ENCODE measurements at places on chromosomes 2 and 18.

DNA sequence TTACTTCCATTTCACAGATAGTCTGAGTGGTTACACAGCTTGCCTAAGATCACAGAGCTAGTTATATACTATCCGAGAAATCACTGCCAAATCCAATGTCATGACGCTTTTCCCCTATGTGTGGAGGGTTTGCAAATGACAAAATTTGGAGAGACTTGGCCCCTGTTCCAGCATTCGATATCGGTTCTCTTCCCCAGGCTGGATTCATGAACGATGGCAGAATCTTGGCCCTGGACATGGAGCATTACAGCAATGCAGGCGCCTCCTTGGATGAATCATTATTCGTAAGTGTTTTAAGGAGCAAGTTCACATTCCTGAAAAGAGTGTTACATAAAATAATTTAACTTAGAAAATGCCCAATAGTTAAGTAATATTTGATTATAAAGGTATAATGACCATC, 55.1 kb downstream of the AOX1 start:
- DNase-seq = no peak

DNA sequence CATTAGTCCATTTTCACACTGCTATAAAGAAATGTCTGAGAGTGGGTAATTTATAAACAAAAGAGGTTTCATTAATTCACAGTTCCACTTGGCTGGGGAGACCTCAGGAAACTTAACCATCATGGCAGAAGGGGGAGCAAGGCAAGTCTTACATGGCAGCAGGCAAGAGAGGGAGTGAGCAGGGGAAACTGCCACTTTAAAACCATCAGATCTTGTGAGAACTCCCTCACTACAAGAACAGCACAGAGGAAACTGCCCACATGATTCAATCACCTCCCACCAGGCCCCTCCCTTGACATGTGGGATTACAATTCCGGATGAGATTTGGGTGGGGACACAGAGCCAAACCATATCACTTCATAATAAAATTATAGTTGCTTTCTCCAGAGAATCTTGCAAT, 365.5 kb upstream of the ID2 start:
- DNase-seq = no peak

DNA sequence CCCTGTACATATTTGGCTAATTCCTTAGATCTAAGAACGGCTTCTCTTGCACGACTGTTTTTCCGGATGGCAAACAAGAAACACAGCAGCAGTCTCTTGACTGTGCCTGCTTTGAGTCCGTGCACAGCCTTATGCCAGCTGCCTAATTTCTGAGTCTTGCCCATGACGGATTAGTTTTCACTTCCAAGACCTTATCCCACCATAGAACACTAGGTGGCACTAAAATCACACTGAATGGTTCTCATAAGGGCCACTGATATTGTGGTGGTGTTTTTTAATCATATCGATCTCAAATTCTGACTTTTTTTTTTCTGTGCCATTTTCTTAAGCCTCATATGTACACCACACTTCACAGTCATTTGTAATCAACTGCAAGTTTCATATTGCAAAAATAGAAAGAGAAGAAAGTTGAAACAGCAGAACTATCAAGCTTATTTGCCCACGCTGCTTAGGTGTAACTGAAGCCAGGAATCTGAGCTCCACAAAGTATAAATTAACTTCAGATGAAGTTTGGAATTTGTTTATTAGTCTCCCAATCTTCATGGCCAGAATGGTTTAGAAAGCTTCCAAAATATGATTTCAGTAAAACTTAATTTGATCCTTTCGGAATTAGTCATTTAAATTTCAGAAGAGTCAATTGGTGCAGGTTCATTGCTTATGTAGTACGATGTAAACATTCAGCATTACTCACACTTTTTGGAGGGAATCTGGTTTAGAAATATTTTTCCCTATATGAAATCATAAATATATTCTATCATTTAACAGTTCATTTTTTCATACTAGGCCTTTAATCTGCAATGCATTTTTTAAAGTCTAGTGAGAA, 45.5 kb upstream of the SCN7A start:
- DNase-seq = peak; percentile 51

DNA sequence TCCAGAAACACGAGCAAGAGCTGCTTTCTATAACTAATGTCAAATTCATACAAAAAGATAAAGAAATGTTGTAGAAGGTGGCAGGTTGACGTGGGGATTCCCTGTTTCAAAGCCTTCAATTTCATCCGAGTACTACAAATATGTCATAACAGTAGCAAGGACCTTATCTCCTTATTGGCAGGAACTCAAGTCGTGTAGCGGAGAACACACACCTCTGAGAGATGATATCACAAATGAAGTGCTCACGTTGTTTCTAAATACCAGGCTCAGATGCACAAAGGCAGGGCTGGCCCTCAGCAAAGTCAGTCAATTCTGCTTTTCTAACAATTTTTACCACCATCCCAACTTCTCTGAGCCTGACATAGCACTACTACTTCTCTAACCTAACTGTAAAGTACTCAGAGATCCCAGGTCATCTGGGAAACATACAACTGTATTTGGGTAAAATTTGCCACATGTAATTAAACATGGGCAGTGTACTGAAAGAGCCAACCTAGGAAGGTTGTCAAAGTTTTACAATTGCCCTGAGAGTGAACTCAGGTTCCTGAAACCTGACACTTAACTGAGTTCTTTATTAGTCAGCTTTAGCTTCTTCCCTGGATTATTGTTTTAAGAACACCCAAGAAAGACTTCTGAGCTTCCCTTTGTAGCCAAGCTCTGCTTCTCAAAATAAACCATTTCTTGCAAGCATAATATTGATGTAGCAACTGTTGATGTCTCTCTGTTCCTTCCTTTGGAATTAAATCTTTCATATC, 813.7 kb upstream of the ACVR2A start:
- DNase-seq = peak; percentile 10

DNA sequence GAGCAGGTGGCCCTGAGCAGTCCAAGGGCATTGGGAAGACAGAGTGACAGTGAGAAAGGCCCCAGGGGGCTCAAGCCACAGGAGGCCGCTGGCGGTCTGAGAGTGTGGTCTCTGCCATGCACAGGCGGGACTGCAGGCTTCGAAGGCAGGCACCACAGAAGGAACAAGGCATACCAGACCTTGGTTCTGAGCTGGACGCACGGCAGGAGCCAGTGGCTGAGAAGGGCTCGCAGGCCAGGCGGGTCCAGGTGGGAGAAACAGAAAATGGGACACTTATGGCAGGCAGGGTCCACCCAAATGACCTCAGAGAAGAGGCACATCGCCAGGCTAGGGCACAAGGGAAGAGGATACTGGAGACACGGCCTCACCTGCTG, 14.9 kb downstream of the HJURP start:
- no peak for DNase-seq

DNA sequence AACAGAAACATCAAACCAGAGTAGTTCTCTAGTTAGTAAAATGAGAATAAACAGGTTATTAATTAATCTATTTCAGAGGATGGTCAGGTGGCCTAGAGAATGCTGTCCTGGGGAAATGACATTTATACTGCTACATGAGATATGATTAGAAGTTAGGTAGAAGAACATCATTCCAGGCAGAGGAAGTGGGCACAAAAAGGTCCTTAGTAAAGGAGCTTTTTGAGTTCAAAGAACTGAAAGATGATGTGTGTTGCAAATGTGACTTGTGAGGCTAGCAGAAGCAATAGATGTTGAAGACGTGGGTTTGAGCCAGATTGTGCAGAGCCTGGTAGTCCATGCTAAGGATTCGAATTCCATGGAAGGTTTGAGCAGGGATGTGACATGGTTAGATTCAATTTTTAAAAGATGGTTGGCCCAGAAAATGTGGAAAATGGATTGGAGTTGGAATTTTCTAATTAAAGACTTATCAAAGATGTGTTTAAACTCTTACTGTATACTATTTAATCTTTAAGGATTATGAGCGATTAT, 34.2 kb downstream of the RAB10 start:
- DNase-seq = no peak

DNA sequence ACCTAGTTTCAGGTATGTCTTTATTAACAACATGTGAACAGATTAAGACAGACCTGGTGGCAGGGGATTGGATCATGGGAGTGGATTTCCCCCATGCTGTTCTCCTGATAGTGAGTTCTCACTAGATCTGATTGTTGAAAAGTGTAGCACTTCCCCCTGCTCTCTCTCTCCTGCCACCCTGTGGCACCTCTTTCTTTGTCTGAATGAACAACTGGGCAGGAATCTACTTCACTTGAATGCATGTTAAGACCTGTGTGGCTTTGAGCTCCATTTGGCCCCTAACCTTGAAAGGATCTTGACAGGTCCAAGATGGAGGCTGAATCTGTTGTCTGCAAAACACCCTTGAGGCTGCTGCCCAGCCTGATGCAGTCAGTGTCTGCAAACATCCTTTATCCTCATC, 194.4 kb downstream of the RNF144A start:
- no peak for DNase-seq

GRCh38 chr2:74845217-74845751, 11.4 kb downstream of the HK2 start:
- DNase-seq = peak; percentile 91

DNA sequence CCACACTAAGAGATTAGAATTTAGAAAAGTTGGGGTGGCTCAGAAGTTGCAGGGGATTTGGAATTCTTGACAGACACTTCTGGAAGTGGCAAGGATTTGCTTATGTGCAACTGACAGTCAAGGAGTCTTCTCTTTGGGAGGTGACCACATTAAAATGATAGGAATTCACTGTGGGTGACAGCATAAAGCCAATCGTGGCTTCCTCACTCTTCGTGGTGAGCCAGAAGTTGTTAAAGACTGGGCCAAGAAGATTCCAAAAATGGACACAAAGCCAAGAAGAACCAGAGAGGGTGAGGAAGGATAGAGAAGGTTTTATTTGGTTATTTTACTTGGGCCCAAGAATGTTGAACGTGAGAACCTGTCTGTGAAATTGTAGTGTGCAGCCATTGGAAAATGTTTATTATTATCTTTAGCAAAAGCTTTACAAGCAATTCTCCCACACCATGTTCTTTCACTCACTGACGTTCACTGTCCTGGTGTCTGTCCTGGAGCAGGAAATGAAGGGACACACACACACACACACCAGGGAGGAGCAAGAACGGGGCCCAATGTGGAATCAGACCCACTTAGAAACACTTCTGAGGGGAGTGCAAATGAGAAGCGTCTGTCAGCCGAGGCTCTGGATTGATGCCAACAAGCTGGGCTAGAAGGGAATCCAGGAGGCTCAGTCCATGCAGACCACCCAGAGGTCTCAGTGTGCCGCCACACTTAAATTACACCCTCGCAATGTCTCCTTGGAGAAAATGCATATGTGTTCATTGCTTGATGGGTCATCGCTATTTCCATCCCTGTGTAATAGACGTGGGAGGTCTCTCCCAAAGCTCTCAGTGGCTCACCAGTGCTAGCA, 37.2 kb downstream of the STEAP3 start:
- no peak for DNase-seq

DNA sequence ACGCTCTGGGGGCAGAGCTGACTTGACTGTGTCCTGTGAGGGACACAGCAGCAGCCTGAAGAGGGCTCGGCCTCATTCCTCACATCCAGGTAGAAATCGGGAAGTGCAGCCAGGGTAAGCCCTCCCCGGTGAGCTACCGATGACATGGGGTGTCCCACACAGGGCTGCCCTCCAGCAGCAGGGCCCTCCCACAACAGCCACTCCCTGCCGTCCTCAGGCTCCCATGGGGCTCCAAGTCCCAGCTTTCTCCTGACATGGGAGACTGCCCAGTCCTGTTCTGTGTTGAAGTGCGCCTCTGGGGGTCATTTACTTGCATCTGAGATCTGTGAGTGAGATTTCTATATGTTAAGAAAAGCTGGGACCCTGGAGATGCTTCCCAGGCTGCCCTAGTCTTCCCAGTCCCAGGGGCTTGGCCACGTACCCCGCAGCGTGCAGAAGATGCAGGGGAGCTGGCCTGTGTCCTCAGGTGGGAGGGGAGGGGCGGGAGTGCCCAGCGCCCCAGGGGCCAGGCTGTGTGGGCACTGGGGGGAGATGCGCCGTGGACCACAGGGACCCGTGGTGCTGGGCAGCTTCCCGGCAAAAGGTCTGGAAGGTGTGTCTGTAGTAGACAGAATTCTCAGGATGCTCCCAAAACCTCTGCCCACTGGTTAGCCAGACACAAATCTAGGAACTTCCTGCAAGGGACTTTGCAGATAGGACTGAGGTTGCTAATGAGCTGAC, 87.9 kb downstream of the FAM168B start:
- no peak for DNase-seq

DNA sequence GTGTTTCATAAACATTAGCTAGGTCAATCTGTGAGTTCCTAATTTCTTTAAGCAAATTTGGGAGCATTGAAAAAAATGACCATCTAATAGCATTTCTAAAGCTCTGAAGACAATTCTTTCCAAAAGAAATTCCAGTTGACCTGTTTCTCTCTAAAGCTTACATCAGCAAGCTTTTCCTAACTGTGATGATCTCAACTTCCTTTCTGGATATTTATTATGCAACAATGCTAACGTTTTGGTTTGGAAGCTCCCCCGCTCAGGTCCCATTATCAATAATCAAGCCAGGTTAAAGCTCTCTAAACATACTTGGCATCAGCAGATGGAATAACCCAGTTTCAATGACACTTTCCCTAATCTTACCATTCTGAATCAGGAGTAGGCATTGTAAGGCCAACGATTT, 196.3 kb upstream of the TANK start:
- no peak for DNase-seq

DNA sequence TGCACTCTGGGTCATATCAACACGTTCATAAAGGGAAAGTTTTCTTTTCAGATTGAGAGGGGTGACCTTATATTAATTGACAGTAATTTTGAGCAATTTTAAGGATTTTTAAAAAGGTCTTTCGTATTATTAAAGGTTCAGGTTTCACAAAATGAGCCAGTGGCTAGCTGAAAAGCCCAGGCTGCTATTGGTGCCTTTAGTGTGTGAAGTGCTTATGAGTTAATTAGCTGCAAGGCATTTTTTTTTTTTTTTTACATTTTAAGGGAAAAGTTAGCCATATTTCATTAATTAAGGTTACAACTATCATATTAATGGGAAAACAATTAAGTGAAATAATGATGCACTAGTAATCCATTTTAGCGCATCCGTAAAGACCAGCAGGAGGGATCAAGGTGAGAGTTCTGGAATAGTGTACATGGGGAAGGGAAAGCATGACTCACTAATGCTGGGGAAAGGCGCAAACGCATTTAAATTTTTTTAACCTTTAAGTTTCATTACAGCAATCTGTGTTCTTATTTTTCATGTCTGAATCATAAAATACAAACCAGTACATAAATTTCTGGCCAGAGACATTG, 200.0 kb downstream of the ZNF407 start:
- DNase-seq = peak; percentile 28

DNA sequence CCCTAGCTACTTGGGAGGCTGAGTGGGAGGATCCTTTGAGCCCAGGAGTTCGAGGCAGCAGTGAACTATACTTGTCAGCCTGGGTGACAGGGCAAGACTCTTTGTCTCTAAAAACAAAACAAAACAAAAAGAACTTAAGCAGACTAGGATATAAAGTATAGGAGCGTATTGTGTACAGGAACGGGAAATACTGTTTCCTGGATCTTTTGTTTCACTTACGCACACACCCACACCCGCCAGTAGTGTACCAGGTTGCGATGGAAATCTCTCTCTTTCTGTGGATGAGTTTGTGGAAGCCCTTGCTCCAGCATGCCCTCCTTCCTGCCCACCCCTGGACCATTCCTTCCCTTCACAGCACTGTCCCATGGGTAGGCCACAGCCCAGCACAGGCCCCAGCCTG, 136.3 kb downstream of the RPIA start:
- DNase-seq = no peak

Measured in HCT116 (cell line).